ENCODE measurements at places on chromosomes 12 and 14.
A peak's percentile ranks its signal among the peaks of the same experiment; 100 is the strongest.

DNA sequence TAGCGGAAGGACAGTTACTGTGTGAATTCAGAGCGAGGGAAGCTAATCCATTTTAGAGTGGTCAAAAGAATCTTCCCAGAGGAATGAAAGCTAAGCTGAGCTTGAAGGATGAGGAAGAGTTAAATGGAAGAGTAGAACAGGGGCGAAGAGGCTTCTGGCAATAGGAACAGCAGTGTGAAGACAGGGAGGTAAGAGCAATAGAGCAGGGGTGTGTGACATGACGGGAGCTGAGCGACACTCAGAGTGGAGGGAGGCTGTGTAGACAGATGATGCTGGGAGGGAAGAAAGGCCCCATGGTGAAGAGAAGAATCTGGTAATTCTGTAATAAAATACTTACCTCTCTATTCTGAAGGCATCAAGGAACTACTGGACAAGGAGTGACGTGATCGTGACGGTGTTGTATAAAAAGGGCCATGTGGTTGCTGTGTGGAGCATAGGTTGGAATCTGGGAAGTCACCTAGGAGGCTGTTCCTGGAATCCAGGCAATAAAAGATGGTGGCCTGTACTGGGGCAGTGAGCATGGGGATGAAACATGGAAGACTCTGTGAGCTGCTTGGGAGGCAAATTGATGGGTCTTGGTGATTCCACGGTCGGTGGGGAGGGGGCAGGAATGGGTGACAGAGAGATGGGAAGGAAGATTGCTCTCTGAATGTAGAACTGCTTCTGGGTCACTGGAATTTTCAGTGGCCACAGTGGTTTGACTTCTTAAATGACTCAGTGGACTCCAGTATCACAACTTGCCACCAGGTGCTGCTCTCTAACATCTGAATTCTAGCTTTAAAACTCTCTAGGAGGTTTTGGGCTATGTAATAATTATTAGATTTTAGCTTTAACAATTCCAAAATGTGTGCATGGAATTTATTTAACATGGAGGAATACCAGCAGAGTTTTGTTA lies 164.1 kb downstream of the ATP23 start:
- no peak for DNase-seq

GRCh38 chr12:100234591-100235304 lies 32.1 kb downstream of the DEPDC4 start:
- peak; percentile 17 for DNase-seq

DNA sequence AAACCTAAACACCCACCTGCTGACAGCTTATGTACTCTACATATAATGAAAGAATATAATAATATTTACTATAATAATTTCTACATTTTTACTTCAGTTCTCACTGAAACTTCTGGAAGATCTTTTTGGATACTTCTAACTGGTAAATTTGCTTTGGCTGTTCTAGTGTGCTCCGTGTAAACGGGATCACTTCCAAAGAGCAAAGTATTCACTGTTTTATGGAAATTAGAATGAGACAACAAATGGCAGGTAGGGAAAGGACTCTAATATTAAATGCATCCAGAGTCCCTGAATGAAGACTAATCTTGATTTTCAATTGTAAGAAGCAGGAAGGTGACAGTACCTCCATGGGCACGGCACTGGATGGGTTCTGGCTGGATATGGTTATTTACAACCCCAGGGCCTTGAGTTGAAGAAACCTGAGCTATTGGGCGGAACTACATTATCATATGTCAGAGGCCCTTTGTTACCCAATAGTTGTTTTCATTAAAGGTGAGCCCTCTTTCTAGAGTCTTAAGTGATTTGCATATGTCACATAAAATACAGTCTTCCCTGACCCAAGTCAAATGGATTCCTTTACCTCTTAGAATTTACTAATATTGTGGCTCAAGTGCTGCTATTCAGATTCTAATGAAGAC lies 10.7 kb downstream of the ERP29 start:
- DNase-seq = no peak

DNA sequence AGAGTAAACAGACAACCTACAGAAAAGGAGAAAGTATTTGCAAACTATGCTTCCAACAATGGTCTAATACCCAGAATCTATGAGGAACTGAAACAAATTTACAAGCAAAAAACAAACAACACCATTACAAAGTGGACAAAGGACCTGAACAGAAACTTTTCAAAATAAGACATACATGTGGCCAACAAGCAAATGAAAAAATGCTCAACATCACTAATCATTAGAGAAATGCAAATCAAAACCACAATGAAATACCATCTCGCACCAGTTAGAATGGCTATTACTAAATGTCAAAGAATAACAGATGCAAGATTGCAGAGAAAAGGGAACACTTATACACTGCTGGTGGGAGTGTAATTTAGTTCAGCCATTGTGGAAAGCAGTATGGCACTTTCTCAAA lies 125.8 kb downstream of the C12orf42 start:
- DNase-seq = no peak

- DNase-seq = no peak
These were observed 767.7 kb downstream of the DIO2 start for GRCh38 chr14:79443602-79444001.

DNA sequence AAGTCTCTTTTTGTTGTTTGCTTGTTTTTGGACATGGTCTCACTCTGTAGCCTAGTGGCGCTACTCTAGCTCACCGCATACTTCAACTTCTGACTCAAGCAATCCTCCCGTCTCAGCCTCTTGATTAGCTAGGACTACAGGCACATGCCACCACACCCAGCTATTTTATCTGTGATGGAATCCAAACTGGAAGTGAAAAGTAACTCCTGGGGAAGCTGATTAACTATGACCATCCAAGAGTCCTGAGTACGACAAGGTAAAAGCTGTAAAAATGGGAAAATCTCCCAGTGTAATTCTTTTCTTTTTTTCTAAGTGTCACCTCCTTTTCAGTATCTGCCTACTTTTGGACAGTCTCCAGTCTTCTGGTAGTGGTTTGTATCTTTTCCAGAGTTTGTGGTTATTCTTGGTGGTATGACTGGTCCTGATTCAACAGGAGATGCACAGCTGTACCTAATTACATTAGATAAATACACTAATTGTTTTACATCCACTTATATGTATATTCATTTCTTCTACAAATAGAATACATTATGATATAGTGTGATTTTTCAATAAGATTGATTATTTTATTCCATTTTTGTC lies 97.8 kb downstream of the SLC6A15 start:
- DNase-seq = no peak

DNA sequence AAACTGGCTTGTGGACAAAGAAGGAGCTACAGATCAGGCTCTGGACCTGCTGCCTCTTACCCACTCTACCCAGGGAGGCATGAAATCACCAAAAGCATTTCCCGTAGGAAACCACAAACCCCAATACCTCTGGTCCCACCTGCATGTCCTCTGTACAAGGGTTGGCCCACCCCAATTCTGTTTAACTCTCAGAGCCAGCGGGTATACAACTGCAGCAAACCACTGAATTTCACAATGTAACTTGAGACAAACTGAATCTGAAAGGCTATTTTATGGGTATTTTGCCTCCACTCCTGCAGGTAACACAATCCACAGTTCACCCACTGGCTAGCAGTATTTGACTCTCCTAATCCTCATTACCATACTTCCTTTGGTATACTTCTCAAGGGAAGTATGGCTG lies 16.5 kb downstream of the SIX1 start:
- no peak for DNase-seq
